ENCODE measurements at places on chromosomes 5 and 9. TPM values are rescaled to one million over a fixed set of nuclear protein-coding genes. Genes with fewer than 3 reads are reported as not detected.
A peak's percentile ranks its signal among the peaks of the same experiment; 100 is the strongest.

- H3K27me3 ChIP-seq: no peaks in the 10 kb centered on the region
- H3K27ac ChIP-seq: no peak overlapping the region
- no peak overlapping the region for H3K4me3 ChIP-seq
- no peaks in the 10 kb centered on the region for H3K36me3 ChIP-seq
- no peaks in the 10 kb centered on the region for H3K4me1 ChIP-seq
Measured at GRCh38 chr5:152511531-152512132, 106.6 kb upstream of the NMUR2 start.

- H3K4me1 ChIP-seq: peaks cover 3% of the 10 kb centered on the region
- peak; percentile 3 for DNase-seq
- H3K27ac ChIP-seq: peak overlapping the region; percentile 21
- peak overlapping the region; percentile 57 for H3K4me3 ChIP-seq
- H3K27me3 ChIP-seq: peaks cover 8% of the 10 kb centered on the region
Measured at GRCh38 chr5:34656700-34657273, 659 bp downstream of the RAI14 start.

- no peak overlapping the region for H3K4me3 ChIP-seq
- DNase-seq: no peak
- H3K4me1 ChIP-seq: no peaks in the 10 kb centered on the region
- H3K27me3 ChIP-seq: no peaks in the 10 kb centered on the region
- no peak overlapping the region for H3K27ac ChIP-seq
- H3K36me3 ChIP-seq: peaks cover 48% of the 10 kb centered on the region
Measured at GRCh38 chr5:151051931-151052608, 28.8 kb downstream of the TNIP1 start.

DNA sequence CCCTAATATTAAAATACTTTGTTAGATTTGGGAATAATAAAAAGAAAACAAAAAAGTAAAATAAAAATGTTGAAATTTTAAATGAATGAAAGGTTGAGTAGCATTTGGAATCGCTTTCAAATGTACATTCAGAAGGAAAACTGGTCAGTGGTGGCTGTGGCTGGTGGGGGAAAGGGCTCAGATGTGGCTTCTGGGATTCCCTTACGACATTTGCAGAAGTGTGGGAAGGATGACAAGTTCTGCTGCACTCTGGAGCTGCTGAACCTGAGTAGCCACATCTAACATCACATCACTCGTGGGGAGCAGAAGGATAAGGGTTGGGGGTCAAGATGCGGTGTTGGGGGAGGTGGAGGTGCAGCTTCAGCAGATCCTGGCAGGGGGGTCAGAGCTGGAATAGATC, 25.6 kb upstream of the CAST start:
- H3K4me1 ChIP-seq: no peaks in the 10 kb centered on the region
- H3K36me3 ChIP-seq: no peaks in the 10 kb centered on the region
- H3K27ac ChIP-seq: no peak overlapping the region
- H3K4me3 ChIP-seq: no peak overlapping the region

GRCh38 chr5:31221001-31221400, 27.5 kb downstream of the CDH6 start:
- no peak overlapping the region for H3K4me3 ChIP-seq
- no peak overlapping the region for H3K27ac ChIP-seq

DNA sequence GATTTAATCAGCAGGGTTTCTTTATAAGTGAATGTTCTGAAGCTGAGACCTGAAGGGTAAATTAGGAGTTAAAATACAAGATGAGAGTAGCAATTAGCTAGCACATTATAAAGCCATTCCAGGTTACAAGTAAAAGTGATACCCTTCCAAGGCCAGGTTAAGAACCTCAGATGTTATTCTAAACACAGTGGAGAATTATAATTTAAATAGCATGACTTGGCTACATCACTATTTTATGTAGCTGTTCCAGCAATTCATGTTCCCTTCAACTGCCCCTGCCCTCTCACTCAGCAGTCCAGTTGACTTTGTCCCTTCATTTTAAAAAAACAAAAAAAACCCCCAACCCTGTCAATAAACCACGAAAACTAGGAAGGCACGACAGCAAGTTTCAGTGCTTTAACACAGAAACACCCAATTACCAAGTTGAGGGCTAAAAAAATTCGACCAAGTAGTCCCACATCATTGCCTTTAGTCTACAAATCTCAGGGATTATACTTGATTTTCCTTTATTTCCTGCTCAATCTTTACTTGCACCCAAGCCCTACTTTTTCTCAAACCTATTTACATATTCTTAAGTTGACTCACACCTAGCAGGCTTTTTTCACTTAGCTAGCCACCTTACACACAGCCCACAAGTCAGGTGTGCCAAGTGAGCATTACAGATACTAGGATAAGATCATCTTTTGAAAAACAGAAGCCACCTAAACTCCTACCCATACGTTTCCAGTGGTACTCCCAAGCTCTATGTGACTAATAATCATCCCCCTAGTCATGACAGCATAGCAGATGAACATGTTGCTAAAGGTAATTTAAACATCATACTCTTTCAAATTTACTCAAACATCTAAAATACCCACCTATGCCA, 3.4 kb downstream of the RPL37 start:
- peaks cover 23% of the 10 kb centered on the region for H3K4me1 ChIP-seq
- no peak overlapping the region for H3K4me3 ChIP-seq
- no peak for DNase-seq
- H3K36me3 ChIP-seq: peaks cover 49% of the 10 kb centered on the region
- peak overlapping the region; percentile 31 for H3K27ac ChIP-seq

DNA sequence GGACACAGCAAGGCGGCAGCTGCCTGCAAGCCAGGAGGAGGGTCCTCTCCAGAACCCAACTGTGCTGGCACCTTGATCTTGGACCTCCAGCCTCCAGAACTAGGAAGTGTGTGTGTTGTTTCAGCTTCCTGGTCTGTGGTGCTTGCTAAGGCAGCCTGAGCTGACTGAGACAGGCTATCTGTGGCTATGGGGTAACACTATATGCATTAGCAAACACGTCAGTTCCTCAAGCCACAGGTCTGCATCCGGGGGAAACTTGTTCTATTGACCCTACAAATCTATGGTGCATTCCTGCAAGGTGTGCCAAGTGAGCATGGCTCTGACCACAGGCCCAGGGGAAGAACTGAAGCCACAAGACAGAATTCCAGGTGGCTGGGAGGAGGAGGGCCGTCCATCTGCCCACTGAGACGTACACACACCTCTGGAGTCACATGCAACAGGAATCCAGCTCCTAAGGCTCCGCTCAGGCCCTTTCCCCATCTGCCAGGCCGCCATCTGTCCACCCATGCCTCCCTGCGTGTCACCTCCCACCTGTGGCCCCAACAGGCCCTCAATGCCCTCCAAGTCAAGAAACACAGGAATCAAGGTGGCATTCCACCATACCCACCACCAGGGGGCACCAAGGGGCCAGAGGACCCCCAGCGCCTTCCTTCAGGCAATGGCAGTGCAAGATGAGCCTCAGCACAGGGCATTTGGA, 174.9 kb downstream of the ROR2 start:
- H3K4me1 ChIP-seq: peaks cover 4% of the 10 kb centered on the region
- H3K4me3 ChIP-seq: no peak overlapping the region
- H3K36me3 ChIP-seq: no peaks in the 10 kb centered on the region
- peaks cover 4% of the 10 kb centered on the region for H3K27me3 ChIP-seq
- H3K27ac ChIP-seq: no peak overlapping the region
- peak; percentile 23 for DNase-seq

GRCh38 chr9:94153905-94154304, 69.6 kb downstream of the PTPDC1 start:
- no peak for DNase-seq
- H3K27me3 ChIP-seq: no peaks in the 10 kb centered on the region
- H3K4me1 ChIP-seq: peaks cover 15% of the 10 kb centered on the region
- H3K27ac ChIP-seq: peak overlapping the region; percentile 36
- no peak overlapping the region for H3K4me3 ChIP-seq
- no peaks in the 10 kb centered on the region for H3K36me3 ChIP-seq

The CEL gene
- not detected for polyA plus RNA-seq

DNA sequence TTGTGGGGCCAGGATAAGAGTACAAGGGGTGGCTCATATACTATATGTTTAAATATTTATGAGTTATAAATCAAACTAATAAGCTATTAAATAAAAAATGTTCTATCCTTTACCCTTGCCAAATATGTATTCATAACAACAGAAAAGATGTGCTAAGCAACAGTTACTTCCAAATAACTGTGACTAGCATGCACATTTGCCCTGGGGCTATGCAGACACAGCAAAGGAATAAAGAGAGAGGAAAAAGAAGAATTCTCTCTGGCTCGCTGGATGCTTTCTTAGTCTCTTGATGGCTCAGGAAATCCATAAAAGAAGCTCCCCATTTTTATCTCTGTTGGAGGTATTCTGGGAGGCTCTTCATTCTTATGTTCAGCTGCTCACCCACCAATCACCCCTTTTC, 182.4 kb upstream of the ATP10B start:
- DNase-seq: no peak
- H3K4me1 ChIP-seq: no peaks in the 10 kb centered on the region
- H3K27me3 ChIP-seq: no peaks in the 10 kb centered on the region
- H3K27ac ChIP-seq: no peak overlapping the region
- H3K4me3 ChIP-seq: no peak overlapping the region

GRCh38 chr5:148750614-148751013, 75.8 kb upstream of the ADRB2 start:
- H3K27ac ChIP-seq: no peak overlapping the region
- DNase-seq: no peak
- H3K27me3 ChIP-seq: no peaks in the 10 kb centered on the region
- no peak overlapping the region for H3K4me3 ChIP-seq
- H3K36me3 ChIP-seq: no peaks in the 10 kb centered on the region

GRCh38 chr9:32260151-32260862, 124.1 kb upstream of the ACO1 start:
- no peak for DNase-seq
- H3K27me3 ChIP-seq: no peaks in the 10 kb centered on the region
- no peak overlapping the region for H3K27ac ChIP-seq
- no peaks in the 10 kb centered on the region for H3K4me1 ChIP-seq
- H3K36me3 ChIP-seq: no peaks in the 10 kb centered on the region
- no peak overlapping the region for H3K4me3 ChIP-seq

DNA sequence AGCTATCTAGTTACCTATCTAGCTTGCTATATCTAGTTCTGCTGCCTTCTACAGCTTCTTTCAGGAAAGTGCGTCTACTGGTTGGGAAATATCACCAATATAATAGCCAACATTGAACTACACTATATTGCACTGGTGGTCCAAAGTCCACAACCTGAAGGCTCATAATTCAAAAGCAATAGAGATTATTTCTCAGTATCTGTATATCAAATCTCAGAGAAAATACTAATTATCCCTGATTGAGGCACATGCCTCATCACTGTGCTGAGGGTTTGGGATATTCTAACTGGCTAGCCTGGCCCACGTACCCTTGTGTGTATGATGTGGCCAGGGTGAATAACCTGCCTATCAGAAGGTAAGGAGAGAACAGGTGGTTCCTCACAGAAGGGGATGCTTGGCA, 53.8 kb downstream of the SH3RF2 start:
- DNase-seq: no peak
- H3K4me1 ChIP-seq: no peaks in the 10 kb centered on the region
- H3K27ac ChIP-seq: no peak overlapping the region
- no peak overlapping the region for H3K4me3 ChIP-seq
- no peaks in the 10 kb centered on the region for H3K27me3 ChIP-seq
- H3K36me3 ChIP-seq: no peaks in the 10 kb centered on the region

- peaks cover 4% of the 10 kb centered on the region for H3K27me3 ChIP-seq
- DNase-seq: no peak
- H3K4me3 ChIP-seq: no peak overlapping the region
- no peak overlapping the region for H3K27ac ChIP-seq
- H3K36me3 ChIP-seq: no peaks in the 10 kb centered on the region
Measured at GRCh38 chr5:39430461-39430860, 5.7 kb upstream of the DAB2 start.

The C5orf58 gene
- polyA plus RNA-seq: 1.6 TPM

DNA sequence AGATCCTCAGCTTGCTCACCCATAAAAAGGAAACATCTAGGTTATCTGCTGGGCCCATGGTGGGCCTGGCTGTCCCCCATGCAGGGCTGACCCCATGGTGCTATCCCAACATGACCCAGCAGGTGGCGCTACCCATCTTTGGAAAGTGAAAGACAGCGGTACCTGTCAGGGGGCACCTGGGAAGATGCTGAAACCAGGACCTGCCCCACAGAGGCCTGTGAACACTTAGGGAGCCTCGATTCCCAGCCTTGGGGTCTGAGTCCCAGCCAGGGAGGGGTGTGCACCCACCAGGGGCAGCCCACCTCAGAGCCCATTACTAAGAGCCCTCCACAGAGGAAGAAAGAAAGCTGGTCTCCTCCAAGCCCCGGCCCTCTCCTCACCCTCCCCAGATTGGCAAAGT, 46.6 kb upstream of the IPPK start:
- no peak overlapping the region for H3K27ac ChIP-seq
- H3K4me3 ChIP-seq: no peak overlapping the region
- DNase-seq: peak; percentile 82

GRCh38 chr9:77561331-77562018, 86.6 kb downstream of the GNA14 start:
- no peak overlapping the region for H3K4me3 ChIP-seq
- no peak for DNase-seq
- H3K36me3 ChIP-seq: no peaks in the 10 kb centered on the region
- H3K27me3 ChIP-seq: no peaks in the 10 kb centered on the region

GRCh38 chr5:11452852-11453251, 451.4 kb downstream of the CTNND2 start:
- H3K4me1 ChIP-seq: no peaks in the 10 kb centered on the region
- no peak overlapping the region for H3K27ac ChIP-seq
- DNase-seq: no peak

GRCh38 chr5:130479045-130479804, 575.0 kb downstream of the CHSY3 start:
- no peaks in the 10 kb centered on the region for H3K36me3 ChIP-seq
- no peak for DNase-seq
- H3K4me3 ChIP-seq: no peak overlapping the region
- no peak overlapping the region for H3K27ac ChIP-seq
- no peaks in the 10 kb centered on the region for H3K4me1 ChIP-seq

DNA sequence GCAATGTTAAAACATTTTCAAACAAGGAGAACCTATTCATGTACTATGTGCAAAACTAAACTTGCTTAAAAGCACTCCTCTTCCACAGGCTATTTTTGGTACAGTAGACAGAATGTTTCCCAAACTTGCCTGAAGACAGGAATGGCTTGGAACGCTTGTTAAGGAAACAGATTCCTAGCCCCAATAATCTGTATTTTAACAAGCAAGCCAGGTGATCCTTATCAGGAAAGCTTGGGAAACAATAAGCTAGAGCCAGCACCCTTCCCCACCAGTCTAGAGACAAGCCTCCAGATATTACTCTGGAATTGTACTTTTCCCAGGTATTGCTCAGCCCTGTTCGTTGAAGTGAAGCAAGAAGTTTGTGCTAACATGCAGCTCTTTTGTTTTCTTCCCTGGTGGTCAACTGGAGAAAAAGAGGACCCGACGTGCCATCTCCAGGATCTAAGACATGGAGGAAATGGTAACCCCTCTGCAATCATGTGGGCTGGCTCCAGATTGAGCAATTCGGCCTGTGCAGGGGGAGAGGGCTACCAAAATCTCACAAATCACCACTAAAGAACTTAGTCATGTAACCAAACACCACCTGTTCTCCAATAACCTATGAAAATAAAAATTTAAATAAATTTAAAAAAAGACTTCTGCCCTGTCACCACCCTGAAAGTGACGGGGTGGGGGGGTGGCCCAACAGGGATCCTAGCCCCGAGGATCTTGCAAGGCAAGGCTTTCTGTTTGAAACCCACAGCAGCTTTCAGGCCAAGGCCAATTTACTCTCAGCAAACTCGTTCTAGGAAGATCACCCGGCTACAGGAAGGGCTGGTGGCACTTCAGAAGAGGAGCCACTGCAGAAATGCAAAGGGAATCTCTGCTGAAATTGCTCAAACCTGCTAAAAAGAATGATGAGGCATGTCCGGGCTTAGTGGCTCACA, 48.6 kb downstream of the SHB start:
- no peak for DNase-seq
- no peaks in the 10 kb centered on the region for H3K36me3 ChIP-seq
- no peak overlapping the region for H3K4me3 ChIP-seq
- no peaks in the 10 kb centered on the region for H3K27me3 ChIP-seq
- H3K4me1 ChIP-seq: no peaks in the 10 kb centered on the region
- H3K27ac ChIP-seq: no peak overlapping the region

Data from naive thymus-derived CD4-positive, alpha-beta T cell (primary cell).